ENCODE measurements at places on chromosomes 7 and 10.

- no peak for DNase-seq
Measured at GRCh38 chr10:50275650-50276235, 24.4 kb upstream of the ASAH2 start.

DNA sequence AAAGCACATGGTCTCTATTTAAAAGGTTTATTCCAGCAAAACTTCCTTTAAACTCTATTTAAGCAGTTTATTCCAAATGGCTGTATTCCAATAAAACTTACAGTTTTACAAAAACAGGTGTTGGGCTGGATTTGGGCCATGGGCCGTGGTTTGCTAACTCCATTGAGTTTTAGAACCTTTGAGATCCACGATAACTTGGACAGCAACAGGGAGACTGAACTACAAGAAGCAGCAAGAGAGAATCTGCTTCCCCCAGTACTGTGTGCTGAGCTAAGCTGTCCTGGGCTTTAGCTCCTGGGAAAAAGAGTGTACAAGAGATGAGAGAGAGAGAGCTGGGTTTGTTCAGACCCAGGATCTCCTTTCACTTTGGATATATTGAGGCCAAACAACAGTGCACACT lies 204.0 kb upstream of the CELF2 start:
- no peak for DNase-seq

DNA sequence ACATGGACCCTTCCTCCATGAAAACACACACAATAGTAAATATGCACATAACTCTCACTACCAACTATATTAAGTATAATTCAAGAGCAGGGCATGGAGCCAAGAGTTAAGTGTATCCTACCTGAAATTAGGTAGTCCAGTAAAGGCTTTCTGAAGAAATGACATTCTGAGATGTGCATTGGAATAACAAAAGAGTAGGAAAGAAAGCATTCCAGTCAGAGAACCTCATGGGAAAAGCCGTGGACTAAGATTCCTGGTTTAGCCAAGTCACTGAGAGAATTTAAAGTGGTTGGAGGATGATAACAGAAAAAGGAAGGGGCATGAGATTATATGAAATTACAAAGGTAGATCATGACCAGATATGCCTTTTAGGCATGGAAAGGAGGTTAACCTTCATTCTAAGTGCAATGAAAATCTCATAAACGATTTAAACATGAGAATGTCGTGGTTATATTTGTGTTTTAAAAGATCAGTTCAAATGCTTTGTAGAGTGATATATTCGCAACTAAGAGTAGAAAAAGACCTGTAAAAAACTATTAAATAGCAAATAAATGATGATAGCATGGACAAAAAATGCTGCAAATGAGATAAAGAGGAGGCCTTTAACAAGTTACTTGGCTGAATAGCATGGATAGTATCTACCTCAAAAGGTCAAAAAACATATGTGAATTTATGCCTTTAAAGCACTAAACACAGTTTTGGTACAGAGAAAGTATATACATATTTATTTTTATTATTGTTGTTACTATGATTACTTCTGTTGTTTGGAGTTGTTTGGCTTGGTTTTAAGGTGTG lies 767.4 kb upstream of the GHITM start:
- DNase-seq = no peak

DNA sequence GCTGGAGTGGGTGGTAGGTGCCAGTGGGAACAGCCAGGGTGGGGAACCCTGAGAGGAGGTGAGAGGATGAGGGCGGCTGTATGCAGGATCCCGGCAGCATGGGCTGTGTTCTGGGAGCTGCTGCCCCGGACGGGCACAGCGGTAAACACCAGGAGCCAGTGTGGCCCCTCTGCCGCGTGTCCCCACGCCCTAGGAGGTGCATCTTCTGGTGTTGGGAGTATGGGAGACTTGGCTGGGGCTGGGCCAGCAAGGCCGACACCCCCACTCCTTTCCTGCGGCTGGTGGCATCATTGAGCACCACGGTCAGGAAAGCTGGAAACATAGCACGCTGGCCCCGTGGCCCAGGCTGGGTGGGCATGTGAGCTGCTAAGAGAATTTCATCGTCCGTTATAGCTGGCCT lies 24.4 kb upstream of the JAKMIP3 start:
- DNase-seq = no peak

DNA sequence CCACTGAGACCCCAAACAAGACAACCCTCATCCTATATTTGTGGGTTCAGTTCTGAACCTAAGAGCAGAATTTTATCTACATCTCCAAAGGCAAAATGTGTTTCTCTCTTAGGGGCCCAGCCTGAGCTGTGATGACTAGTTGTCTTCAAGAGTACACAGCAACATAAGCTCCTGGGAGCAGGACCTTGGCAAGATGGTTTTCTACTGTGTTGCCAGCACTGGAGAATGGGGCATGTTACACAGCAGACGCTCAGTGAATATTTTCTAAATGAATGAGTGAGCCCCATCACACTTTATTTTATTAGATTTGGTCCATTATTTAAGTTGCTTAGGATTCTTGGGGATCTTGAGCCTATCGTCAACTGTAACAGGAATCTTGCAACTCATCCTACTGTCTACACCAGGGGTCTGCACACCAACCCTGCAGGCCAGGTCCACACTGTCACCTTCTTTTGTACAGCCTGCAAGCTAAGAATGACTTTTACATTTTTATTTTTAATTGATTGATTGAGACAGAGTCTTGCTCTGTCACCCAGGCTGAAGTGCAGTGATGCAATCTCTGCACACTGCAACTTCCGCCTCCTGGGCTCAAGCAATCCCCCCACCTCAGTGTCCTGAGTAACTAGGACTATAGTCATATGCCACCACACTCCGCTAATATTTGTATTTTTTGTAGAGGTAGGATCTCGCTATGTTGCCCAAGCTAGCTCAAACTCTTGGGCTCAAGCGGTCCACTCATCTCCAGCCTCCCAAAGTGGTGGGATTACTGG lies 347.1 kb downstream of the FGFR2 start:
- DNase-seq = no peak

DNA sequence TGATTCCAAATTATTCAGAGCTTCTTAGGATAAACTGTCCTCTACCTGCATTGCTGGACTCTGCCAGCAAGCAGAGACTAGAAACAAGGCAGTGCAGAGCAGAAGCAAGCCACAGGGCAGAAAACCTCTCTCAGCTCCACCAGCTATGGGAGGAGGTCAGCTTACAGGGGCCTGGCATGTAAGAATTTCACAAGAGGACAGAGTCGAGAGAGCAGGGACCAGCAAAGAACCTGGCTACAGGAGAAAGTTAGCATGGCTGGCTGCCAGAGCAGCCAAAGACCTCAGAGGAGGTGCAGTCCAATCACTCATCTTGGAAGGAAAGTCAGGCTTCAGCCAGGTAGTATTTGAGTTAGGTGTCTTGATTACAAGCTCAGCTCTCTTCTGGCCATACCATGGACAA lies 62.9 kb downstream of the ENO4 start:
- DNase-seq = no peak

GRCh38 chr7:116431787-116432526 lies 67.6 kb upstream of the CAV2 start:
- no peak for DNase-seq

- no peak for DNase-seq
Measured at GRCh38 chr10:12538491-12538995, 189.2 kb downstream of the CAMK1D start.

DNA sequence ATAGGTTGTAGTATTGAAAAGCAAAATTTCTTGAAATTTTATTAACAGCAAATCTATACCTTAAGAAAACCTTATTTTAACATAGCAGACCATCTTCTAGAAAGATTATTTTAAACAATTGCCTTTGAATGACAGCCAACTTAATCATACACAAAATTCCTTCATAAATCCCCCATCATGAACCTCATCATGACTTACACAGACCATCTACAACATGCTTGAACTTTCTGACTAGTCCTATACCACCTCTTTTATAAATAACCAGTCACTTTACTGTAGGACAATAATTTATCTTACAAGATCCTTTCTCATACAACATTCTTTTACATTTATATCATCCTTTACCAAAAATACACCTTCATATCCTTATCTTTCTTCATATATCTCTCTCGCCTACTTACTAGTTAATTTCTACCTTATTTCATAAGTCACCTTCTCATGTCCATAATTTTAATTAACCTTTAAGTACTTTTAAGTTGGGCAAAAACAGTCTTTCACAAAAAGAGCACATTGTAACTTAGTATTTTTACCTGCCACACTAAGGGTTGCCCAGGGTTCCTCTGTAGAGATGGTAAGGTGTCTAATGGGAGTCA lies 16.6 kb upstream of the PTN start:
- no peak for DNase-seq

DNA sequence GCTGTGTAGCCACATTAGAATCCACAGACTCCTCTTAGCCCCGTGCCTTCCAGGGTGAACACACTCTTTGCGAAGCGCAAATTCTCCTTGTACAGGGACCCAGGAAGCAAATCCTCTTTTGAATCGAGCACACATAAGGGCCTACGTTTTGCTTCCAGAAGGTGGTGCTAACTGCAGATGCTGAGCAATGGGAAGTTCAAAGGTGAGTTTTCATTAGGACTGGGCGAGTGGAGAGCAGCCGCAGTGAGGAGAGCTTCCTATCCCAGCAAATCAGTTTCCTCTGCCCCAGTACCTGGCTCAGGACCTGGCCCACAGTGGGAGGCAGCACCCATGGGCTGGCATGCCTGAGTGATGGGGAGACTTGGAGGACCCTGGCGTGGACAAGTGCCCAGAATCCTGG lies 23.5 kb upstream of the GPR26 start:
- DNase-seq = peak; percentile 22

GRCh38 chr7:4149236-4149635 lies 532.9 kb upstream of the FOXK1 start:
- DNase-seq = no peak

- DNase-seq = no peak
Measured at GRCh38 chr10:59674215-59674836, 35.3 kb downstream of the SLC16A9 start.

DNA sequence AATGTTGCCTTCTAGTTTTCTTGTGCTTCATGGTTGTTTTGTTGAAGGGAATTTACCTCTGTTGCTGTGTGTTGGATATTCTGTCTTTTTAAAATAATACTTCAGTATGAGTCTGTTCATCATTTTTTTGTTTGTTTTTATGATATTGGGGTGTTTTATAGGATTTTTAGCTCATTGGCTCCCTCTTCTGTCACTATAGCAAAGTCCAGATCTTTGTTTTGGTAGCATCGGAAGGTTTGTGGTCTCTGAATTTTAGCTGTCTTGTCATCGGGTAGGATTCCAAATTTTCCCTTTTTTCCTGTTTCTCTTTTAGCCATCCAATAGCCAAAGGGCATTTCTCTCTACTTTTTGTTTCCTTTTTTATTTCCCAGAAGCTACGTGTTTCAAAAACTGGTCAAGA lies 91.4 kb downstream of the EXOC4 start:
- DNase-seq = no peak

GRCh38 chr7:3427957-3428356 lies 126.9 kb downstream of the SDK1 start:
- DNase-seq = no peak

Data from DMS153 (cell line).